ENCODE measurements at places on chromosomes 6 and 20. TPM values are rescaled to one million over a fixed set of nuclear protein-coding genes. Genes with fewer than 3 reads are reported as not detected.

Gene ELOVL4
- total RNA-seq, result 1.6 TPM

Gene OR2B6
- 1.5 TPM for total RNA-seq

Gene SLC35F1
- total RNA-seq, result not detected

Gene HDDC2
- 22.4 TPM for total RNA-seq
